Stimulated activated CD8-positive, alpha-beta memory T cell treated with anti-CD3 and anti-CD28 coated beads, Interleukin-4, amount 100 ng/mL, for 1 hour (primary cell): ENCODE measurements at places on chromosomes 4 and X.
A peak's percentile ranks its signal among the peaks of the same experiment; 100 is the strongest.

DNA sequence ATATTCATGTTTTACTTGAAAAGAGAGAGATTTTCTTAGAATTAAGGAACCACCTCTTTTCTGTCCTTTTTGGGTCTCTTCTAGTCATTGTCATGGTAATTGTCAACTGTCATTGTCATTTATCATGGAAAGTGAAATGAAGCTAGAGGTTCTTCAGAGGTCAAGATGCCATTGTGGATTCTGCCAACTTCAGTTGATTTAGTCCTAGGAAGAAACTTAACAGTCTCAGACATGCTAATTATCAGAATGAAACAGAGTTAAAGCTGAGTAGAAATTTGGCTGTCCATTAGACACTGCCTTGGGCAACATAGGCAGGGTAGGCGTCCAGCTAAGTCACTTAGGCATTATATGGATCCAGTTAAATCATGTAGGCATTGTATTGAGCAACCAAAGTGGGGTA lies 796.1 kb upstream of the ADGRL3 start:
- DNase-seq, result no peak

DNA sequence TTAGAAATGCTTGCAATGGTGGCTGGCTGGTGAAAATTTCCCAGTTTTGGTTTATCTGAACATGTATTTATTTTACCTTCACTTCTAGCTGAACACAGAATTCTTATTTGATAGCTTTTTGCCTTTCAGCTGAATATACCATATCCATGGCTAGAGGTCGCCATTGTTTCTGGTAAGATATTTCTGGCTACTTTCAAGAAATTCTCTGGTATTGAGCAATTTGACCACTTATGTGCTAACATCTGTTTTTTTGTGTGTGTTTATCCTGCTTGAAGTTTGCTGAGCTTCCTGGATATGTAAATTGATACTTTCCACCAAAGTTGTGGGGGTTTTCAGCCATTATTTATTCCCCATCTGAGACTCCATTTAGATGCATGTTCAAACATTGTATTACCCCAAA lies 75.4 kb downstream of the FBXW7 start:
- DNase-seq, result no peak

- no peak for DNase-seq
Observed at GRCh38 chrX:69618803-69619202, 2.9 kb downstream of the EDA start.

- DNase-seq, result no peak
Observed at GRCh38 chrX:149497626-149498025, 7.5 kb downstream of the IDS start.

DNA sequence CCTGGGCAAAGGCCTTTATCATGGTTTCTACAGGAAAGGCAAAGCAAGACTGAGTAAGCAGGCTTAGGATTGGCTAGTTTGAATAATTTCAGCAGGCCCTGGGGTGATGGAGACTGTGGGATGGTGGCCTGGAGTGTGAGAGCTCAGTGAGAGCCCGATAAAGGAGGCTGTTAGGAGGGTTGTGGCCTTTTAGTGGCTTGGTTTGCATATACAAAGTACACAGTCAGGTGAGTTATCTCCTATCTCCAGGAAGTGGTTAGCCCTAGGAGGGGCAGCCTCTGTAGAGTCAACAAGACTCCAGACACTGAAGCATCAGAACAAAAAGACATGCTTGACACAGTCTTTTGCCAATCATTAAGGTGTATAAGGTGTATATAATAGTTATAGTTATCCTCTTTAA lies 157.2 kb downstream of the CFAP299 start:
- peak; percentile 17 for DNase-seq

GRCh38 chrX:107734646-107735045 lies 40.9 kb downstream of the TSC22D3 start:
- no peak for DNase-seq

DNA sequence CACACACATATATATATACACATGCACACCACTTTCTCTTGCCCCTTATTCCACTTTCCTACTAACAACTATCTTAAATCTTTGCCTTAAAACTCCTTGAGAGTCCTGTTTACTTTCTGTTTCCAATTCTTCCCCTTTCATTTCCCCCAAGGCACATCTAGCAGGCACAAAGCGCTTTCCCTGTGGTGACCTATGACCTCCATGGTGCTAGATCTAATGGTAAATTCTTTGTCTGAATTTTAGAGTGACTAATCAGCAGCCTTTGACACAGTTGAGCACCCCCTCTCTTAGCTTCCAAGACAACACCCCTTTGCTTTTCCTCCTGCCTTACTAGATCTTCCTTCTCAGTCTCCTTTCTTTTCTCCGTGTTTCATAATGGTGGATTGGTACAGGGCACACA lies 236.4 kb upstream of the TTC29 start:
- no peak for DNase-seq

DNA sequence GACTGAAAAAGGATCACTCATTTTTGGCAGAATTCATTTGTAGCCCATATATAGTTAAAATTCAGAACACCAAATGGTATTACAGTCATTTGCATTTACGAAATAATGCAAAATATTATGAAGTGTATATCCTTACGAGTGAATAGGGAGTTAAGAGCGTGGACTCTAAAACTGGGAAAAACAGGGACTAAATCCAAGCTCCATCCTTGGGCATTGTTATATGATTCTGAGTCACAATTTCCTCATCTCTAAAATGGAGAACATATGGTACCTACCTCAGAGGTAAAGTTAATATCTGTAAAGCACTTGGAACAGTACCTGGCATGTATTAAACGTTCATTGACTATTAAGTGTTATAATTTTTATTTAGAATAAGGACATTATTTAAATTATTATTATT lies 106.3 kb downstream of the ZAR1 start:
- no peak for DNase-seq

GRCh38 chrX:112645774-112646173 lies 34.0 kb downstream of the LHFPL1 start:
- no peak for DNase-seq
